ENCODE measurements at places on chromosomes 2 and 18.

- DNase-seq: no peak
Observed at GRCh38 chr2:111207851-111208250, 87.1 kb downstream of the BCL2L11 start.

GRCh38 chr2:8761529-8762164 lies 75.8 kb downstream of the KIDINS220 start:
- no peak for DNase-seq

DNA sequence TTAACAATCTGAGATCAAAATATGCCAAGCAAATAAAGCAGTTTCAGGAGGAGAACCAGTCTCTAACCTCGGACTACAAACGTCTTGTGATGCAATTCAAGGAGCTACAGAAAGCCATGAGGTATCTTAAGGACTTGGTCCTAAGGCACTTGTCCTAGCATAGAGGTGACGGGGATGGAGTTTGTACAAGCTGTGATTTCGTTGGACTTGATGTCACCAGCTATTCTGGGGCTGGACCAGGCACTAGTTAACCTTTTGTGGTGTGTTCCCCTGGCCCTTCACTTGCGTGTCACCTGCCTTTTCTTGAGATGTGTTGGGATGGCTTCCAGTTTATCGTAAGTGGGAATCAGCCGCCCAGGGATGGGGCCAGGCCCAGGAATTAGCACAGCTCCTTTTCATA lies 33.7 kb downstream of the OTOF start:
- DNase-seq: no peak

DNA sequence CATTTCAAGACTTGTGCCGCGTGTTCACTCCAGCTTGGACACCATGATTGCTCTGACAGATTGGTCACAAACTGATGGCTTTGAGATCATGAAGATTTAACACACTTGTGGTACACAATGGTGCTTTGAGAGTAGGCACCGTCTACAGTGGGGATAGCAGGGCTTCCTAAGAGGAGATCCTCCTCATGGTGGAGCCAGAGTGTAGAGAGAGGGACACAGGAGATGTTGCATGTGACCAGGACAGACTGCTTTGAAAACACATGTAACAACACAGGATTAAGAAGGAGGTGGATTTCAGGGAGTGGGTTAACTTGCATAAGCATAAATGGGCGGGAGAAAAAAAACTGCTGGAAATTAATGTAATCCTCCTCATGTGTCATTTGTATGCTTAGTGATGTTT lies 95.7 kb upstream of the LINC00305 start:
- no peak for DNase-seq

DNA sequence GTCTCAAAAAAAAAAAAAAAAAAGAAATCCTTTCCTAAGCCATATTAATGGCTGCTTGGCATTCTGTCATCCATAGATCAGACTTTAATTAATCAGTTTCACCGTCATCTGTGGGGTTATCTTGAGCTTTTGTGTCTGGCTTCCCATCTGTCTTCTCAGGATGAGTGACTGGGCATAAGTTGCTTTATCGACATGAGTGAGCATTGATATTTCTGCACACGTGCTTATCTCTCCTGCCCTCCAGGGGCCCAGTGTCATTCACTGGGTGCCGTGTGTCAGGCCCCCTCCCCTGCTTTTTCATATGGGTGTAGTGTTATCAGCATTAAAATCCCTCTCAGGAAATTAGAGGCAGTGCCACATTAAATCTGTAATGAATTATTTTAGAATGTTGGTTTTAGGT lies 65.6 kb downstream of the SH3BP4 start:
- no peak for DNase-seq

- no peak for DNase-seq
Observed at GRCh38 chr2:10844097-10844496, 31.5 kb upstream of the PDIA6 start.

GRCh38 chr2:238140040-238140439 lies 1.6 kb downstream of the KLHL30 start:
- no peak for DNase-seq

DNA sequence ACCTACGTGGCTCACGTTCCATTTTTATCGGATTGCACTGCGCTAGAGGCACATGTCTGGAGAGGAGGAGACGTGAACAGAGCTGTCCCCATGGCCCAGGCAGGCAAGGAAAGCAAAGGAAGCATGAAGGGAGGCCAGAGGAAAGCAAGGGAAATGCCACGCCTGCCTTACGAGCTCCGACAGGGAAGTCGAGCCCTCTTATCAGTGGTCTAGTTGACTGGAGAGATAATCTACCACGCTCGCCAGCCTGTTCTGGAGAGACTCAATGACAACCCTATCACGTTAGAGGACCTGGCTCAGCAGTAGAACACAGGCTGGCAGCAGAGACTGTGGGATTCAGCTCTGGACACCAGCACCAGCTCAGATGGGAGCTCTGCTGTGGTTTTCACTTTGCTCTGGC lies 202.6 kb upstream of the ID2 start:
- DNase-seq: no peak

GRCh38 chr2:42241517-42241916 lies 72.4 kb downstream of the EML4 start:
- no peak for DNase-seq

DNA sequence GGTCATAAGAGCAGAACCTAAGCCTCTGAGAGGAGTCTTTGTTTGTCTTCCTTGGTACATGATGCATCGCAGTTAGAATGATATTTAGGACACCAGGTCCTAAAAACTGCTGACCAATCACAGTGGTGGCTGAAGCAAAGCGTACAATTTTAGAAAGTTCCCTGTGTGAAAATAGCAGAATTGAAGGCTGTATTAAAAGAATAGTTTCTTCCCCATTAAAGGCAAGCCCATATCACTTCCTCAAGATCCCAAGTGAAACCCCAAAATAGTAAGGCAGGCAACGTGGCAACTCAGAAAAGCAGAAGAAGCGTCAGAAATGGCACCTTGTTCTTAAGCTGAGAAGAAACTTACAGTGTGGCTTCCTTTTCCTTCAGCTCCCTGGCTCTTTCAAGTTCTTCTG lies 154.8 kb upstream of the PGAP1 start:
- no peak for DNase-seq

DNA sequence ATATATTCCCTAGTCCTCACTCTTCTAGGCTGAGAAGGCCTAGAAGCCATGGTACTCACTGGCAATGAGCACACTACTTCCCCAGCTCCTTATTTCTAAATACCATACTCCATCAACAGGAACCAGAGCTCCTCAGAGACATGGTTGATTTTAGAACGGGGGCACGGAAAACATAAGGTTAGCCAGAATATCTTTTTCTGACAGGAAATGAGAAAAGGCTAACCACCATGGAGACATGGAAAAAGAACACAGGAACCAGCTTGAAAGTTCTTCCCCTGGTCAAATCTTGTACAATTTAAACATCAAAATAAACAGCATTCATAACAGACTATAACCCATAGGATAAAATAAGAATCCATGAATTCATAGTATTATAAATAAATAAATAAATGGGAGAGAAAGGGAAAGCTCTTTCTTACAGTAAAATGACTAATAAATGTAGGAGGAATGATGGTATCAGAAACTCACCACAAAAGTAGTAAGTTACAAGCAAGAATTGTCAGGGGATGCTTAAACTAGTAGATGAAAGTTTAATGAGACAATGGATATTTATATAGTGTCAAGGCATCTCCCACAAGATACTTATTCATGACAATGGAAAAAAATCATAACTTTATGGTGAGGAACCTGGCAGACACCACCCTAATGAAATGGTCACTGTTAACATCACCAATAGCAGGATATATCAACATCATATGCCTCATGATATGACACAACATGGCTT lies 20.6 kb upstream of the GCC2 start:
- DNase-seq: no peak

DNA sequence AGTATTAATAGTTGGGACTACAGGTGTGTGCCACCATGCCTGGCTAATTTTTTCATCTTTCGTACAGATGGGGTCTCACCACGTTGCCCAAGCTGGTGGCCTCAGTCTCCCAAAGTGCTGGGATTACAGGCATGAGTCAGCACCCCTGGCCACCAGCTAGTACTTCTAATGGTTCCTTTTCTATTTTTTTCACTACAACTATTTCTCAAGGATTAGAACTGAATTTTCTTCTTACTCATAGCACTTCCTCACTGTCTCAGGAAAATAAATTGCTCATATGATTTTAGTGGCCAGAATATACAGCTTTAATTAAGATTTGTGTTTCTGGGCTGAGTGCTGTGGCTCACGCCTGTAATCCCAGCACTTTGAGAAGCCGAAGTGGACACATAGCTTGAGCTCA lies 43.2 kb upstream of the SOS1 start:
- DNase-seq: no peak

GRCh38 chr2:207231967-207232366 lies 66.2 kb upstream of the KLF7 start:
- no peak for DNase-seq

GRCh38 chr2:241310917-241311566 lies 4.4 kb downstream of the HDLBP start:
- no peak for DNase-seq

- DNase-seq: no peak
Observed at GRCh38 chr2:65565681-65566080, 133.3 kb upstream of the SPRED2 start.

- DNase-seq: no peak
Observed at GRCh38 chr2:203683421-203683820, 23.0 kb upstream of the CD28 start.

GRCh38 chr2:119567292-119567691 lies 23.0 kb downstream of the CFAP221 start:
- no peak for DNase-seq

DNA sequence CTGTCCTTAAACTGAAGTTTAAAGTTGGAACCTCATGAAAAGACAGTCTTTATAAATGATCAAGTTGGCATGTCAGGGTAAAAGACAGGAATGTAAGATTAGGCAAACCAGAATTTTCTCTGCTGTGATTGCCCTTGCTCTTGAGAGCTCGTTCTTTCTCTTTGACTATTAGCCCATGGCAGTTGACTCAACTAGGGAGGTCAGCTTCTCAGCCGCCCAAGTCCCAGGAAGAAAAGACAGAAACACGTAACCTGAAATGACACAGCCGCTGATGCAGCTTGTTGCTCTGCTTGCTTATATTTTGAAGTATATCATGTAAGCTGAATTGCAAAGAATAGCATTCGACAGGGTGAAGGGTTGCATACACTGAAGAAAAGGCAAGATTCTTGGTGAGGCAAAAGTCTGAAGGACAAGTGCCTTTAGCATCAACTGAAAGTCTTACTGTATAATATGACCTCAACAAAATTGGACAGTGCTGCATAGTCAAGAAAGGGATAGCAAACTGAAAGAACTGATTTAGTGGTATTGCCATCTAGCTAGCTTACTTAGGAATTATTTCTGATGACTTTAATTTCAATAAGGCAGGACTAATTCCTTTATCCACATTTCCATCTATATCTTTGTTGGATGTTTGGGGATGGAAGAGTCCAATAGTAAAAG lies 54.7 kb downstream of the ARHGAP15 start:
- DNase-seq: no peak

DNA sequence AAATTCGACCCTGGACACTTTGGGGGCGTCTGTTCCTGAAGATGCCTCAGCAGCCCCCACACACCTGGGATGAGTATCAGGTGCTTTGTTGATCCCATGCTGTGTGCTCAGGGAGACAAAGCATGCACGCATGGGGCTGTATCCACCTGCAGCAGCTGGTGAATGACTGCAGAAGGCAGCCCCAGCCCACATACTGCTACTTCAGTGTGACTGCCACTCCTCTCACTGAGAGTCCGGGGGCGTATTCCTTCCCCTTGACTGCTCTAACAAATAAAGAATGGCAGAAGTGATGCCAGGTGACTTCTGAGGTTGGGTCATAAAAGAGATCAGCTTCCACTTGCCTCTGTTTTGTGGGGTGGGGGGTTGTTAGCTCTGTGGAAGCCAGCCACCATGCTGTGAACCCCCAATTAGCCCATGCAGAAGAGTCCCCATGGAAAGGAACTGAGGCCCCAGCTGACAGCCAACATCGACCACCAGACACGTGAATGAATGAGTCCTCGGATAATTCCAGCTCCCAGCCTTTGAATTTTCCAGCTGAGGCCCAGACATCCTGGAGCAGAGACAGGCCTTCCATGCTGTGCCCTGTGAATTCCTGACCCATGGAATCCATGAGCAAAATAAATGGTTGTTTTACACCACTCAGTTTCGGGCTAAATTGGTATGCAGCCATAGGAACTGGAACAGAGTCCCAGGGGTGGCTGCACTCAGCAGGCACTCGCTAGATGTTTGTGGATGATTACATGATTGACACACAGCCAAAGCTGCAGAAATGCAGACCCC lies 289.3 kb downstream of the CELF4 start:
- no peak for DNase-seq

DNA sequence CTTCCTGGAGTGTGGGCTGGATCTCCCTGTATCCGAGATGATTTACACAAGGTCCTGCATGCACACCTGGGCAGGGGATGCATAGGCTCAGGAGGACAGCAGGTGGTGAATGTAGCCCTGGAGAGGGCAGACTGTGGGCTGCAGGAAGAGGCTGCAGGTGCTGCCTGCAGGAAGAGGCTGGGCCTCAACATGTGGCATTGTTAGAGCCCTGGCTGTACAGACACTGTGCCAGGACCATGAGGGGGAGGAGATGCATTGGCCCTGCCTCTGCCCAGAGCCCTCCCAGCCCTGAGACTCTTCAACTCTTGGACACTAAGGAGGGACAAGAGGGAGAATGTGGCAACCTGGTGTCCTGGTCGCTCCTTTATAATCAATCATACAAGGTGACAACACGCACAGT lies 392.8 kb downstream of the TNS1 start:
- no peak for DNase-seq

GRCh38 chr2:46870051-46870839 lies 45.4 kb downstream of the MCFD2 start:
- DNase-seq: no peak

GRCh38 chr18:59516356-59517155 lies 157.5 kb upstream of the LMAN1 start:
- DNase-seq: no peak

- DNase-seq: no peak
Observed at GRCh38 chr18:13500869-13501542, 225.4 kb downstream of the FAM210A start.

- DNase-seq: no peak
Observed at GRCh38 chr2:198073253-198073652, 268.9 kb downstream of the PLCL1 start.

DNA sequence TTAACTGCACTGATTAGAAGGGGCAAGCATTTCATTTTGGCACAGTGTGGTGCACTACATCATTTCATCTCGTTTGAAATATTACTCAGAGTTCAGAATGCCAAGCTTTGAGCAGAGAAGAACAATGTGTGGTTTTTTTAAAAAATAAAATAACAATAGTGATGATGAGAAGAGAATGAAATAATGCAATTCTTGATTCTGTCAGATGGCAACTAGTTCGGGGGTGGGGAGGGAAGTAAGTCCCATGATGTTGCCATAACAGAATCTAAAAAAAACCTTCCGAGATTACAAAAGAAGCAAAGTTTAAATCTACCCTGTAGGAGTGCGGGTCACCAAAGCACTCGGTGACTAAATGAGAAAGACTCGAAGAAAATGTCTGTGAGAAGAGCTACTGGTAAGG lies 490.4 kb downstream of the NR4A2 start:
- DNase-seq: no peak

- DNase-seq: no peak
Observed at GRCh38 chr2:182740701-182741100, 24.6 kb downstream of the DNAJC10 start.
